ENCODE measurements at places on chromosomes 7 and 10.

GRCh38 chr10:110115784-110116520 is 91.5 kb upstream of the MXI1 start:
- DNase-seq: no peak

DNA sequence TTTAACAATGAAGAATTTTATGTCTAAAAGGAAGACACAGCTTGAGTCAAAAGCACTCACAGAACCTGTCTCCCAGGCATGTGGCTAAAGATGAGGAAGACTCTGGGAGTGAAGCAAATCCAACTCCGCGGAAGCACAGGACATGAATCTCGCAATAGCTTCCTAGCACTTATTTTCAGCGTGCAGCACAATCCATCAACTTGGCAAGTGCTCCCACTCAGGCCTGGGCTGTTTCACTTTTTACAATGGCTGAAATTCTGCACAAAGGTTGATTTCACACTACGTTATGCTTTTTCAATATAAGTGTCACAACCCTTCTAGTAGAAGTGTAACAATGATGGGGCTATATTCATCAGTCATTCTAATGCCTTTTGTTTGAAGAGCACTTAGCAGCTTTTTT is 180.2 kb downstream of the XPNPEP1 start:
- DNase-seq: no peak

DNA sequence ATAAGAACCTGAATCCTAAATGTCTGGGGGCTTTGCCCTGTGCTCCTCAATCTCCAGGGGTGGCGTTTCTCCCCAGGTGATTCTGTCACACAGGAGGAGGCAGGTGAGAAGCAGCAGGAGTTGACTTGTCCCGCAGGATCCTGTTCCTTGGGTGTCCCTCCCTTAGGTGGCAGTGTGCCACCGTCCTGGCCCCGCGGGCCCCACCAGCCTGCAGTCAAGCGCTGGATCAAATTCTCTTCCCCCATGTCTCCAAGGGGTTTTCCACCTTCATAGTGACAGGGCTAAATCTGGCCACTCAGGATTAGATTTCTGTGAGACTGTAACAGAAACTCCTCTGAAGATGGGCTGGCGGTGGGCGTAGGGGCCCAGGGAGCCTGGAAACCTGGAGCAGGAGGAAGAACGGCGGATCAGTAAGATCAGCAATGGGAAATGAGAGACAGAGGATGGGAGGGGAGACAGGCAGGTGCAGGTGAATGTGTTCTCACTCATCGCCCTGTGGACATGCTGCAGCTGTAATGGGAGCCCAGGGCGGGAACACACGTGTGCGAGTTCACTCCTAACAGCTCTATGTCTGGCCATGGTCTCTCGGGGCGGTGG is 329.2 kb upstream of the COBL start:
- no peak for DNase-seq

GRCh38 chr7:158724658-158725505 is 20.3 kb upstream of the NCAPG2 start:
- no peak for DNase-seq

DNA sequence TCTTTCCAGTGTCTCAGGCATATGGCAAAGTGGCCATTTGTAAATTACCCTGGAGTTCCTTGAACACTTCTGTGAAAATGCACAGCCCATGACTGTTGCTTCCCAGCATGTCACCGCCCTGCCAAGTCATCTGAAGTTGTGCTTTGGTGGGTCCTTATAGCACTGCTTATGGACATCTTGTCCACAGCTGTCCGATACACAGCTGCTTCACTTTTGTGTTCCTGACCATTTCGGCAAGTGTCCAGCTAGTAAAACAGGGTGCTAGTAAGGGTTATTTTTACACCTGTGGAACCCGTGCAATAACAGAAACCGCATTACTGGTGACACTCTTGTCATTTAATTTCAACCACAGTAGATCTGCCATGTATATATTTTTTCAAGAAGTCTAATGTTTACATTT is 29.7 kb downstream of the PIP4K2A start:
- no peak for DNase-seq

GRCh38 chr10:28444031-28444430 is 88.9 kb upstream of the WAC start:
- DNase-seq: no peak

DNA sequence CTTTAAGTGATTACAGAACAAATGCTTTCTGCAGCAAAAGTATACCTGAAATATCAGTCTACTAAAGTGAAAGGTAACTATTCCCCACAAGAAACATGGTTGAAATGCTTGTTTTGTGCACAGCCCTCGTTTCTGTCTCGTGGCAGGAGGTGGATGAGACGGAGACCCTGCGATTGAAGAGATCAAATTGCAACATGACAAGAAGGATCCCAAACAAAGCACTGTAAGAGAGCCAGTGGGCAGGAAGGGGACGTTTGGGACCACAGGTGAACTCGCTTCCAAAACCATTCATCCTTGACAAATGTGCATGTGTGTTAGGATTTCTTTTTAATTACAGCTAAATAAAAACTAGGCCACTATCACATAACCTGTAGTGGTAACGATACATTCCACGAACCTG is 192.6 kb downstream of the CCSER2 start:
- no peak for DNase-seq

- no peak for DNase-seq
These were observed 102.8 kb upstream of the ZNF438 start for GRCh38 chr10:31134311-31134952.

DNA sequence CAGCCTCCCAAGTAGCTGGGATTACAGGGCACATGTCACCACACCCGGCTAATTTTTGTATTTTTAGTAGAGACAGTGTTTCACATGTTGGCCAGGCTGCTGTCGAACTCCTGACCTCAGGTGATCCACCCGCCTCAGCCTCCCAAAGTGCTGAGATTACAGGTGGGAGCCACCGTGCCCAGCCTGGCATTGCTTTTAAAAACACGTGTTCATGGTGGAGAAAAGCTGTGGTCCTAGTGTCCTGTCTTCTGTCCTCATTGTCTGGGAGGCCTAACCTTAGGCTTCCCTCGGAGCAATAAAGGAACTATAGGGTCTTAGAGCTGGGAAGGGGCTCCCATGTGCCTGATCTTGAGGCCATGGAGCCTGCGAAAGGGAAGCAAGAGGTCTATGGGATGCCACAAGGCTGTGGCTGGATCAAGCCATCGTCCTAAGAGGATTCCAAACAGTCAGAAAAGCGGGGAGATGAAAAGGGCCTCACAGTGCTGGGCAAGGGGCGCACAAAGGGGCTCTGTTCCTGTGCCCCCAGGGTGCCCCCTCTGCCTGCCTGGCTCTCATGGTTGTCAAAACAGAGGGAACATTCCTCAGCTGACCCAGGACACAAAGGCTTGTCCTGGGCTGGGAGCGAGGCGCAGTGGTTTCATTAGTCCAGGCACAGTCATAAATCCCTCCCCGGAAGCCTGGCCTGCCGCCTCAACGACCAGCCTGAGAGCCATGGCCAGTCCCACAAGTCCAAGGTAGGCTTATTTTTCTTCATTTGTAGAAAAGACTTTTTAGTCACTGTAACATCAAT is 106.6 kb upstream of the TNS3 start:
- DNase-seq: no peak
